ENCODE measurements at places on chromosomes 12 and 14.

- no peak for DNase-seq
Observed at GRCh38 chr14:28565345-28565744, 201.2 kb upstream of the FOXG1 start.

- DNase-seq: peak; percentile 50
Observed at GRCh38 chr12:106113824-106114446, 24.8 kb downstream of the NUAK1 start.

DNA sequence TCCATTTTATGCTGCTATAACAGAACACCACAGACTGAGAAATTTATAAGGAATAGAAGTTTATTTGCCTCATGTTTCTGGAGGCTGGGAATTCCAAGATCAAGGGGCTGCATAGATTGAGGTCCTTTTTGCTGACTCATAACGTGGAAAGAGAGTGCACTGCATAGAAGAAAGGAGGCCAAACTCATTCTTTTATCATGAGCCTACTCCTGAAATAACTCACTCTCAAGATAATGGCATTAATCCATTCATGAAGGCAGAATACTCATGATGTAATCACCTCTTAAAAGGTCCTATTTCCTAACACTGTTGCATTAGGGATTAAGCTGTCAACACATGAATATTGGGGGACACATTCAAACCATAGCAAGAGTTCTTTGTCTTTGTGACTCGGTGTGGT lies 60.0 kb upstream of the FBXO33 start:
- peak; percentile 89 for DNase-seq

DNA sequence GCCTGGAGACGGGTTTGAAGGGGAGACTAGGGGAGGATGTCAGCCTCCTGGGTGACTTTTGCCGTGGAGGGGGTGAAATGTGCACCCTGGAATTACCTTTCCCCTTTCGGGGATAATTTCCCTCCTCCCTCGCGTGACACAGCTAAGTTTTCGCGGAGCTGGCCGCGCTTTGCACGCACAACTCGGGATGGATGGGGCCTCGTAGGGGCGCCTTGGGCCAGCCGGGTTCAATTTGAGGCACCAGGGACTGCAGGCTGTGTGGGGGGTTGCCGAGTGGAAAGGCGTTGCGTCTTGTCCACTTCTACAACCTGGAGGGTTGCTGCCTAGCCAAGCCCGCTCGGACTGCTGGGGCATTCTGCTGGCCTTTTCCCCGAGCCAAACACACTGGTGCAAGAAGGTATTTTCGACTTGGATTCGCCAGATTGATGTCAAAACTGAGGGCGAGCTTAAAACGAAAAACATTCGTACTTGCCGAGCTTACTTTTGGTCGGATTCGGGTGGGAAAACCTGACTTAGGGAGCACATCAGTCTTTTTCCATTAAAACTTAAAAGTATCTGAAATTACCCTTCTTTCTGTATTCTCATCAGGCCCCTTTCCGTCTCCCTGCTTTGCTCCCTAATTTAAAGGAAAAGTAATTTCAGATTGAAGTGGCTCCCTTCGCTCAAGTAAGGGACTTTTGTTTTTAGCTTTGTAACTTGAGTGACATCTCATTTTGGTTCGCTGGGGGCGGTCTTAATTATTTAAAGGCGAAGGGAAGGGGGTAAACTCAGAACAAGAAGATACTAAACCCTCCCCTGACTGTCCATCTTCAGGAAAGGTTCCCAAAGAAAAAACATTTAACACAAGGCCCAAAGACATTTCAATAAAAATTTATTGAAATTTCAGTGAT lies 14.3 kb downstream of the TBX3 start:
- DNase-seq: peak; percentile 55

- DNase-seq: peak; percentile 20
Observed at GRCh38 chr12:21613931-21614330, 9.3 kb upstream of the GYS2 start.

GRCh38 chr12:68102731-68103130 lies 56.8 kb downstream of the IFNG start:
- no peak for DNase-seq

- DNase-seq: no peak
Observed at GRCh38 chr14:104343294-104343625, 204.9 kb downstream of the KIF26A start.

DNA sequence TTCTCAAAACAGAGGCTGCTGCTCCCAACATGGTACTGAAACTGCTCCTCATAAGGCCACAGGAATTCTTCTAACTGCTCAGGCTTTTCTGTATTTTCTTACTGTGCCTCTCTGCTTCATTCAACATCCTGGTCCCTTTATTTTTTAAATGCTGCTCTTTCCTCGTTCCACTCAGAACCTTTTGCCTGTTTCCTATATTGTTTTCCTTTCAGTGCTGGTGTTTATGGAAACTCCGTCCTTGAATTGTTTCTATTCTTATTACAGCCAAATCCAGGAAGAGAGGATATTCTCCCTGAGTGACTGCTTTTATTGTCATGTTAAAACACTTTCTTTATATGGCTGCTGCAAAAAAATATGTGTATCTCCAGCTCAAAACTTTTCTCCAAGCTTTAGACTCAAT lies 173.0 kb upstream of the E2F7 start:
- DNase-seq: no peak

DNA sequence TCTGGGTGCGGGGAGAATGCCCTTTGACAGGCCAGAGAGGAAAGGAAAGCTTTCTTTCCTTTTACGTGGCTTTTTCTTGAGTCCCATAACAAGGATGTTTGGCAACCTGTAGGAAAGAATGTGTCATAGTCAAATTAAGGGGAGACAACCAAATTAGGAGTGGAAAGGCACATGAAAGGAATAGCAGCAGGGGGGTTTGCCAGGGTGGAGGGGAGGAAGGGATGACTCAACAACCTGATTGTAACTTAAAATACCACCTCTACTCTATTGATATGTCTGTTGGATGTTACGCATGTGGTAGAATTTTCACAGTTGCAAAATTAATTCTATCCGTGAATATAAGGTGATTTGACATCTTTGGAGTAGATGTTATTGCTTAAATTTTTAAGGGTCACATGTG lies 28.5 kb upstream of the MYBPC1 start:
- DNase-seq: no peak

- DNase-seq: no peak
Observed at GRCh38 chr12:111759271-111759670, 7.5 kb upstream of the ALDH2 start.

DNA sequence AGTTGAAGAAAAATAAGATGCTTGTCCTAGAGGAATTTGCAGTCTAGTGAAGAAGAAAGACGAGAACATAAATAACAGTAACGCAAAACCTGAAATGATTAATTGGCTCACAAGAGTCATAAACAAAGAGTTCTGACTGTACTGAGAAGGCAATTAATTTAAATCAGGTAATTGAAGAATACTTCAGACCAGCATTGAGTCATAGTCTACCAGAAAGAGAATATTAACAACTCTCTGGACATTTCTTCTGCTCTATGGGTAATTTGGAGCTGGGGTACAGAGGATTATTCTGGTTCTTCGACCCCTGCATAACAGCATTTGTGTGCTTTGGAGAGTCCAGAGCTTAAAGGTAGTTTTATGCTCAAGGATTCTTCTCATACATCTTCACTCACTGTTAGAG lies 390.3 kb upstream of the DCN start:
- DNase-seq: no peak

GRCh38 chr12:24921251-24922038 lies 27.5 kb downstream of the BCAT1 start:
- DNase-seq: peak; percentile 69

DNA sequence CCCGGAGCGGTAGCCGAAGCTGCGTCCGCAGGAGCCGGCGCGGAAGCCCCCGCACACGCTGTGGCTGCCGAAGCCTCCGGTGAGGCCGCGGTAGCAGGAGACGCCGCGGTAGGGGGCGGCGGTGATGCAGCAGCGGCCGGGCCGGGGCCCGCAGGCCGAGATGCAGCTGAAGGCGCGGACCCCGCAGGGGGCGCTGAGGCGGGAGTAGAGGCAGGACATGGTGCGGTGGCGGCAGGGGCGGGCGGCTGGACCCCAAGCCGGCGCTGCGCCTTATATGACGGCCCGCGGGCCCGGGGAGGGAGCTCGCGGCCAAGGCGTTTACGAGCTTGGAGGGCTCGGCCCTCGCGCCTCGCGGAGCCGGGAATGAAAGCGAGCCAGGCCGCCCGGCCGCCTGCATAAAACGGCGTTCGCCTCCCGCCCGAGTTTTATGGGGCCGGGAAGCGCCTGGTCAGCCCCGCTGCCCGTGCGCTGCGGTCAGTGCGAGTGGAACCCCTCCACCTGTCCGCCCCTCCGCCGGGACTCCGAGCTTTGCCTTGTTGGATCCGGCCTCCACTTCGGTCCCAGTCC lies 16.0 kb upstream of the KRT86 start:
- DNase-seq: peak; percentile 45

DNA sequence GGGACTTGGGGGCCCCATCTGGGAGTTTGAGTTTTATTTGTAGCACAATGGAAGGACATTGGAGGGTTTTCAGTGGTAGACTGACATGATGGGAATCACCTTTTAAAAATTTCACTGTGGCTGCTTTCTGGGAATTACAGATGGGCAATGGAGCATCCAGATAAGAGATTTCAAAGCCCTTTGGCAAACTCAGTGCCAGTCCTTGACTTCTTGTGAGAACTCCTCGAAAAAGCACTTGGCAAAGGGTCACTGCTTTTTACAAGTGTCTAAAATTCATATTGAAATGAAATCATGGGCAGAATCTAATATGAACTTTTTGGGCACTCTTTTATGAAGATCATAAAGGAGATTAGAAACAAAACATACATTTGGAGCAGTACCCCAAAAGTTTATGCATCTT lies 34.3 kb upstream of the IGF1 start:
- DNase-seq: no peak

- DNase-seq: peak; percentile 35
Observed at GRCh38 chr14:84857571-84857970, 672.4 kb upstream of the FLRT2 start.

GRCh38 chr14:96064866-96065265 lies 25.7 kb downstream of the C14orf132 start:
- DNase-seq: no peak

DNA sequence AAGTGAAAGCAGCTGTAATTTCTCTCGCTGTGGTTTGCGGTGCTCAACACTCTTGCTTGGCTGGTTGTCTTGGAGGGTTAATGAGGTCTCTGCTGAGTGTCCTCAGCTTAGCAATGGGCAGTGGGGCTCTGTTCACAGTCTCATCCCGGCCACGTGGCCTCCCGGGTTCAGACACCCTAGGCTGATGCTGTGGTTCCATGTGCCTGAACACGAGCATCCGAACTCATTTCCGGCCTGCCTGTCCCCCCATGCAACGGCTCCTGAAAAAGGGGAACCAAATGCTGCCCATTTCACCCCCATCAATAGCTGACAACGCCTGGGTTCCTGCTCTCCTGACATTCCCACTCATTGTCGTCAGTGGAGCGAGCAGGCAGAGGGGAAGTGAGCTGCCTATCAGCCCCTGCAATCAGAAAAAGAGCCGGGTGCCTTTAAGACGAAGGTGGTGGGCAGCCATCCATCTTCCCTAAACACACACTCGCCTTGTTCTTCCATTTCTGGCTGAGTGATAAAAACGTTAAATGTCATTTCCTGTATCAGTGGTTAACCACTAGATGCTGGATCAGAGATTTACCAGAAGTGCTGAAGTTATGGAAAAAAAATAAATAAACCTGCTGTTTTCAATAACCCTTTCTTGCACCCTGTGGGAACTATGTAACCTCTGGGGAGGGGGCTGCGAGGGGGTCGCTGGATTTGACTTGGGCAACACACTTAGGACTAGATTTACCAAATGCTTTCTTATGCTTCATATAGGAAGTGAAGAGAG lies 60.3 kb upstream of the BCL2L14 start:
- peak; percentile 78 for DNase-seq

- DNase-seq: no peak
Observed at GRCh38 chr12:123744836-123745235, 17.3 kb upstream of the DNAH10 start.

DNA sequence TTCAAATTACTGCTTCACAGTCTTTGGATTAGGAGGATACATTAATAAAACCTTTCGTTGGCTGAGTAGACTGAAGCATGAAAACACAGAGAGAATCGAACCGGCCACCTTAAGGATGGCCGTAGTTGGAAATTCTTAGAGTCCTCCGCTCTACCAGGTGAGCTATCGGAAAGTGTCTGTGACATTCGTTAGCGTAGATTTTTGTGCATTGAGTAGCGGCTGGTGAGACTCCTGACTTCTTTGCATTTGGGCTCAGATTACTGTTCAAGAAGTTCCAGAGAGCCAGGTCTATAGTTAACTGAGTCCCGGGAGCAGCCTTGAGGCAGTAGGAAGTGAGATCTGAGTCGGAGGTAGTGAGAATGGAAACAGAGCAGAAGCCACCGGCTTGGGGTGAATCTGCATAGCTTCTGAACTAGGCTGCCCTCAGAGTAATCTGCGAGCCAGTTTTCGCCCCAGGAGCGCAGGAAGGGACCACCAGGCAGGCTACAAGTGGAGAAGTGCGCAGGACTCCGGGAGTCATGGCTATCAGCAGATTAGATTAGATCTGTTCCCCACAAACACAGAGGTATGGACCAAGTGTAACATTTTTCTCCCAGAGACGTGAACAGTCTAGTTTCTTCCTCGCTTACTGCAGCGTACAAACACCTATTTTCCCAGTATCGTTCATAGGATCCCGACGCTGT lies 11.0 kb downstream of the OR6S1 start:
- DNase-seq: peak; percentile 71

GRCh38 chr12:105357162-105357691 lies 26.7 kb downstream of the C12orf75 start:
- DNase-seq: peak; percentile 58

GRCh38 chr12:107107381-107107780 lies 14.0 kb upstream of the CRY1 start:
- DNase-seq: no peak

DNA sequence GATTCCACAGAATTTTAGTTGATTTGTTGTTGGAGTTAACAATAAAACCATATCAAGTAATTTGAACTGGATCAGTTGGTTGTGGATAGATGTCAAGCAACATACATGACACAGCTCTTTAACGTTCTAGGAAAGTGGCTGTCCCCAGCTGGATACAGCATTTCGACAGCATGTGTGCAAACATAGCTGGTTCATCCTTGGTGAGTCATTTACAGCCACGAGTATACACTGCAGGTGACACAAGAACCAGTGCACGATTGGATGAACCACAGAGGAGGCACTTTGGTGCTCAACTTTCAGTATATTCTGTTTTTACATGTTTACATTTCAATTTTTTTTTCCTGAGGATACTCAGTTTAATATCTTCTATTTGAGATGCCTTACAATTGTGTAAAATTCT lies 242.4 kb downstream of the TMEM117 start:
- DNase-seq: no peak

DNA sequence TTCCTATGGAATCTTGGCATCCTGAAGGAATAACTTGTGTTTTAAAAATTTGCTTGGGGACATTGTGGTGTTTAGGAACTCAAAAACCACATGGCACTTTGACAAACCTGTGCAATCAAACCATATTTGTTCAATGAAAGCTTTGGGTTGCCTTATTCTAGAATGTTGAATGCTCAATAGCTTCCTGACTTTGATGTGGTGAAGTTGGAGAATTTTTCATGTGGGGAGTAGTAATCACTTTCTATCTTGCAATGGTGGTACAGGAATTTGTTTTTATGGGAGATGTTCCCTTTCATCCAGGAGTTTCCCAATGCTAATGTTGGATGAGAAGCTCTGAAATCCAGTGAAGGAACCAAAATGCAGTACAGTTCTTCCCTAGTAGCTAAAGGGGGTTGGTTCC lies 42.2 kb upstream of the LDHB start:
- DNase-seq: no peak
